ENCODE measurements at places on chromosomes 6 and 20.

- no peak for DNase-seq
Observed at GRCh38 chr6:17853533-17853932, 133.9 kb downstream of the KIF13A start.

DNA sequence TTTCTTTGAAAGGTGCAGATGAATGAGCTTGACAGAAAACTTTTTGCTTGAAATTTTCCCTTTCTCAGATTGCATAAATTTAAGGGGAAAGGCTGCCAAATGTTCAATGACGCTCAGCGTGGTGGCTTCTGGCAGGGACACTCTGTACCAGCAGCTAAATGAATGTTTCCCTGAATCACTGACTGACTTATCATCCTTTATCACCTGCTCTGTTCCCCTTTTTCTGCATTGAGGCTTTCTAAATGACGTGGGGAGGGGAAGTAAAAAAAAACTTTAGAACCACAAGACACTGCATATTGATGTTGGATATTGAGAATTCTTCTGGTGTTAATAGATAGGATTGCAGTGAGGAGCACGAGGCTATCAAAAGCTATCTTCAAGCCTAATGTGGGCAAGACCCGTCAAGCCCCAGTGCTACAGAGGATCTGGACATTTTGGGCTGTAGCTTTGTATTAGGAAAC lies 46.9 kb upstream of the ENPP5 start:
- DNase-seq = no peak

DNA sequence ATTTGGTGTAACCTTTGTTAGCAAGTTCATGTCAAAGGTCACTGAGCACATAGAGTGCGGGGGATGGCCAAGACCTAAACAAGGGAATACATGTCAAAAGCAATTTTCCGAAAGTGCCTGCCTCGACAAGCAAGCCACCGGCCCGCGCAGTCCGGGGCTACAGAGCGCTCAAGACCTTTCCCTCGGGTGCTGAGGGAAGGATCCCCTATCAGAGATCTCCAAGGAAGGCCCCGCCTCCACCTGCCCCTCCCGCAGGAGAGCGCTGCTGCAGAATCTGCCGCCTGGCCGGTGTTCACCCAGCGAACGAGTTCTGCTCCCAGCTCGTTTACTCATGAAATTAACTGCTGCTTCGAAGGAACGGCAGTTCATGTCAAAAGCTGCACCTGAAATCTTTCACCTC lies 252.7 kb downstream of the BMP7 start:
- DNase-seq = no peak

GRCh38 chr6:138685257-138685656 lies 88.3 kb upstream of the CCDC28A start:
- no peak for DNase-seq

Measured in AG08396 (cell line).